ENCODE measurements at places on chromosomes 5 and 9. TPM values are rescaled to one million over a fixed set of nuclear protein-coding genes. Genes with fewer than 3 reads are reported as not detected.

DNA sequence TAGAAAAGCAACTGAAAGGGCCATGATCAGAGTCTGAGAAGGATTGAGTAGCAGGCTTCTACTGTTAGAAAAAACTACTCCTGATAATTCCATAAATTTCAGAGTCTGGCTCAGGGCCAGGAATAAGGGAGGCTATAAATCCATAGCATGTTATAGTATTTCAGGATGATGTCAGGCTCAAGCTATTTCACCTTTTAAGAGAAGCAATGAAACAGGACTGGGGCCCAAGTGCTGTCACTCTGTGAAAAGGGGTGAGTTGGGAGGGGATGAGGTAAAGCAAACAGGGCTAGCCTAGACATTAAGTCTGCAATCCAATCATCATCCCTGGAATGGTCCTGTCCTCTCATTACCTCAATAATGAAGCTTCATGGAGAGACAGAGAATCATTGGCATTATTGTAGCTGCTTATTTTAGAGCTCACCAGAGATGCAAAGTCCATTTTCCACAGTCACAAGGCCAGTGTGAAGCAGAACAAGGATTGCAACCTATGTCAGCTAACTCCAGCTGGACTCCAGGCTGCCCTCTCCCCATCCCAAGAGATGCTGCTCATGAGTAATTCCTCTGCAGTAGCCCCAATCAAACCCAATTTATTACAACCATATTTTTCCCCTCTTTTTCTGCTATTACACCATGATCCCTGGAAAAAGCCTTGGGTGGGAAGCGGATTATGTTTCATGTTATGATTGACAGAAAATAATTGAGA lies 56.0 kb downstream of the PAPPA start:
- no peak for DNase-seq
- H3K27ac ChIP-seq = no peak overlapping the region
- no peaks in the 10 kb centered on the region for H3K4me1 ChIP-seq
- no peaks in the 10 kb centered on the region for H3K27me3 ChIP-seq
- H3K36me3 ChIP-seq = no peaks in the 10 kb centered on the region
- H3K4me3 ChIP-seq = no peak overlapping the region

DNA sequence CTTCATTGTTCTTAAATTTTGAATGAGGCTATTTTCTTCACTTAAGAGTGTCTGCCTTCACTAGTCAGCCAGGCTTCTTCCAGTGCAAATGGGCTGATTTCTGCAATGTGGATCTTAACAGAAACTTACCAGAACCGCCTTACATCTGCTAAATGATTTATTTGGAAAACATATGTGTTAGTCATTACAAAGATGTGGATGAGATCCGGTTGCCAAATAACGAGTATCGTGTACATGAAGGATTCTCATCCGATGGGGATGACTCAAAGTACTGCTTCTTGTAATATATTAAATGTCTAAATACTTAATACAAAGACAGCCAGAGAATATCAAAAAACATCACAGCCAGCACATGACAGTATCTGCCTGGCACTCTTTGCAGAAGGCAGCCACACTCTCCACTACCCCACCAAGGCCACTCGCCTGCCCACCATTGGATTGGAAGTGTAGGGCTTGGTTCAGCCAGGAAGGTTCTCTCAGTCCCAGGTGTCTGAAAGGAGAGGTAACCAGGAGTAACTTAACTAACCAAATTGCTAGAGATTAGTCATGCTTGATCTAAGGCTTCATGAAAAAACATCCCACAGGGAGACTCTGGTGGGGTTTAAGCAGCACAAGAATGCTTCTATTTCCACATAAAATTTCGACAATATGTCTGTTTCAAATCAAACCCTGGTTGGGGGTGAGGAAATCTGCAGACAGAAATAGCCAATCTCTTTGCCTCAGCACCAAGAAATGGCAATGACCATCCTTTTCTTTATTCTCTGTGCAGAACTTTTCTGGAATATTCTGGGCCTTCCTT lies 174.8 kb downstream of the GADD45G start:
- peaks cover 8% of the 10 kb centered on the region for H3K27me3 ChIP-seq
- H3K4me1 ChIP-seq = no peaks in the 10 kb centered on the region
- no peaks in the 10 kb centered on the region for H3K36me3 ChIP-seq
- no peak overlapping the region for H3K4me3 ChIP-seq

DNA sequence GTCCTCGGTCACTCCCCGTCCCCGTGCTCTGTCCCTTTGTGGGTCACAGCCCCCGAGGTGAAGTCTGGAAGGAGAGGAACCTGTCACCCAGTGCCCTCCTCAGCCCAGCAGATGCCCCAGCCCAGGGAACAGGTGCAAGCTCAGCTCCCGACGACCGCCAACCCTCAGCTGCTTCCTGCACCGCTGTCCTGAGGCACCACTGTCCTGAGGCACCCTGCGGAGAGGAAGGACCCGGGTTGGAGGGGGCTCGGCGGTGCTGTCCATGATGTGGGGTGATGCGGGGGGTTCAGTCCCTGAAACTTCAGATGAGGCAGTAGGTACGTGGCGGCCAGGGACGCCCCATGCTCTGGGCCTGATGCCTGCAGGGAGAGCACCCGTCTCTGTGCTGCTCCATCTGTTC lies 81.4 kb downstream of the COL5A1 start:
- no peak for DNase-seq
- H3K27ac ChIP-seq = no peak overlapping the region
- peaks cover 6% of the 10 kb centered on the region for H3K4me1 ChIP-seq
- peaks cover 4% of the 10 kb centered on the region for H3K27me3 ChIP-seq
- no peak overlapping the region for H3K4me3 ChIP-seq
- no peaks in the 10 kb centered on the region for H3K36me3 ChIP-seq

- H3K36me3 ChIP-seq = peaks cover 68% of the 10 kb centered on the region
- no peaks in the 10 kb centered on the region for H3K4me1 ChIP-seq
- DNase-seq = no peak
- H3K4me3 ChIP-seq = no peak overlapping the region
- H3K27me3 ChIP-seq = no peaks in the 10 kb centered on the region
Measured at GRCh38 chr9:36676778-36677485, 104.2 kb downstream of the MELK start.

DNA sequence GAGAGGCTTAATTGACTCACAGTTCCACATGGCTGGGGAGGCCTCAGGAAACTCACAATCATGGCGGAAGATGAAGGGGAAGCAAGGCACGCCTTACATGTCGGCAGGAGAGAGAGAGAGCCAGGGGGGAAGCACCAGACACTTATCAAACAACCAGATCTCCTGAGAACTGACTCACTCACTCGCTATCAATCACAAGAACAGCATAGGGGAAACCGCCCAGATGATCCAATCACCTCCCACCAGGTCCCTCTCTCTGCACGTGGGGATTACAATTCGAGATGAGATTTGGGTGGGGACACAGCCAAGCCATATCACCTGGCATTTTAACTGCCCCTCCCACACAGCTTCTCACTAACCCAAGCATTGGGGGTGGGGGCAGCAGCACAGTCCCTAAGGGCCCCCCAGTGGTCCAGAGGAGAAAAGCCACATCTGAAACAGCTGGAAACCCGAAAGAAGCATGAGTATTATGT lies 76.1 kb upstream of the ASS1 start:
- no peak overlapping the region for H3K27ac ChIP-seq
- no peak overlapping the region for H3K4me3 ChIP-seq
- peaks cover 2% of the 10 kb centered on the region for H3K27me3 ChIP-seq
- DNase-seq = no peak
- no peaks in the 10 kb centered on the region for H3K36me3 ChIP-seq
- peaks cover 3% of the 10 kb centered on the region for H3K4me1 ChIP-seq

FAF2 gene
- 32.3 TPM for total RNA-seq

GGTA1 gene
- total RNA-seq = not detected

RGS7BP gene
- total RNA-seq = not detected

TAF11L10 gene
- not detected for total RNA-seq

Data from activated CD4-positive, alpha-beta T cell treated with anti-CD3 and anti-CD28 coated beads, Interleukin-2, amount 10 ng/mL, durations not matched to agents 7 days and 5 days (primary cell).